Fibroblast of skin of abdomen (primary cell): ENCODE measurements at places on chromosomes 16 and 17.

DNA sequence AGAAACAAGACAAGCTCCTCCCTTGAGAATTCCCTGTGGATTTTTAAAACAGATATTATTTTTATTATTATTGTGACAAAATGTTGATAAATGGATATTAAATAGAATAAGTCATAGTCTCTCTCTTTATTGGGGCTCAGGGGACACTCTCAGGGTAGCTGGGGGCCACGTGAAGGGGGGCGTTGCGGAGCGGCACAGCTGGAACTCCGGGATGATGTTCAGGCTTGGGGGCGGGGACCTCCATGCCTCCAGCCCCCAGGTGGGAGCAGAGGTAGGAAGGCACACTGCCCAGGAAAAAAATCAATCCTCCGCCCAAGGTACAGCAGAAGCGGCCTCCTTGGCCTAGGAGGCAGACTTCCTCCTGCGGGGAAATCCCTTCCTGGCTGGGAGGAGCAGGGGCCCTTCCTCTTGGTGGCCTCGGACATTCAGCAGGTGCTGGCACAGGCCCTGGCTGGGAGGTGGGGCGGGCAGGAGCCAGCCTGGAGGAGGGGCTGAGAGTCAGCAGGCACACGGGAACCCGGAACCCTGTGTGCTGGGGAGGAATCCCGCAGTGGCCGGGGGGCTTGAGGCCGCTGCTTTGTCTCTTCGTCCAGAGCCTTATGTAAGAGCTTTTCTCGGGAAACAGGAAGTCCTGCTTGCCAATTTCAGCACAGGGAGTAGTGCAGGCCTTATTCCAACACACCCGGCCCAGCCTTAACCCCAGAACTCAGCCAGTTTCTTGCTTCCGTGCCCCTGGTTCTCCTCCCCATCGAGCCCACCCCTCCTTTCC, 591 bp upstream of the TNFSF13 start:
- DNase-seq = no peak

GRCh38 chr17:8150194-8151119, 1.7 kb downstream of the PER1 start:
- DNase-seq = no peak

DNA sequence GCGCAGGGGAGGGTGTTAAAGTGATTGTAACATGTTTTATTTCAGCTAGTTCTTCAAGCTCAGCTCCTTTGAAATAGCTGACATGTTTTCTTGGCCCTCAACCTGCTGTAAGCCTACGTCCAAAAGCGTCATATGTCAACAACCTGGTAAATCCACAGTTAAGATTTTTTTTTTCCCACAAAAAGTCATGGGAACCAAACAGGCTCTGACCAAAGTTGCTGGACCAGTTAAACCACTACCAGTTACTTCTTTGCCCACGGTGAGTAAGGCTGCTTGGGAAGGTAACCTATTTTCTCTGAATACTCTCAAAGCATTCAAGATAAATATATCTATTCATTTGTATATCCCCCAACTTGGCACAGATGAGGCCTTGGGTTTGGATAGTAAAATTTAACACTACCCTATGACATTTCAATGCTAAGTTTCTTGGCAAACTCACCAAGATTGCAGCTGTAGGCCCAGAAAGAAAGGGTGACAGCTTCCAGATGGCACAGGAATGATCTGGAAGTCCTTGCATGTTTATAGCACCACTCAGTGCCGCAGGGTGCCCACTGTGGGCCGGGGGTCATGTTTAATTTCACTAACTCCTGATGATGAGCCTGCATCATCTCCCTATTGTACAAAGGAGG, 166.2 kb downstream of the XYLT1 start:
- DNase-seq = no peak

- no peak for DNase-seq
Observed at GRCh38 chr16:14437426-14437825, 192.6 kb downstream of the PARN start.

DNA sequence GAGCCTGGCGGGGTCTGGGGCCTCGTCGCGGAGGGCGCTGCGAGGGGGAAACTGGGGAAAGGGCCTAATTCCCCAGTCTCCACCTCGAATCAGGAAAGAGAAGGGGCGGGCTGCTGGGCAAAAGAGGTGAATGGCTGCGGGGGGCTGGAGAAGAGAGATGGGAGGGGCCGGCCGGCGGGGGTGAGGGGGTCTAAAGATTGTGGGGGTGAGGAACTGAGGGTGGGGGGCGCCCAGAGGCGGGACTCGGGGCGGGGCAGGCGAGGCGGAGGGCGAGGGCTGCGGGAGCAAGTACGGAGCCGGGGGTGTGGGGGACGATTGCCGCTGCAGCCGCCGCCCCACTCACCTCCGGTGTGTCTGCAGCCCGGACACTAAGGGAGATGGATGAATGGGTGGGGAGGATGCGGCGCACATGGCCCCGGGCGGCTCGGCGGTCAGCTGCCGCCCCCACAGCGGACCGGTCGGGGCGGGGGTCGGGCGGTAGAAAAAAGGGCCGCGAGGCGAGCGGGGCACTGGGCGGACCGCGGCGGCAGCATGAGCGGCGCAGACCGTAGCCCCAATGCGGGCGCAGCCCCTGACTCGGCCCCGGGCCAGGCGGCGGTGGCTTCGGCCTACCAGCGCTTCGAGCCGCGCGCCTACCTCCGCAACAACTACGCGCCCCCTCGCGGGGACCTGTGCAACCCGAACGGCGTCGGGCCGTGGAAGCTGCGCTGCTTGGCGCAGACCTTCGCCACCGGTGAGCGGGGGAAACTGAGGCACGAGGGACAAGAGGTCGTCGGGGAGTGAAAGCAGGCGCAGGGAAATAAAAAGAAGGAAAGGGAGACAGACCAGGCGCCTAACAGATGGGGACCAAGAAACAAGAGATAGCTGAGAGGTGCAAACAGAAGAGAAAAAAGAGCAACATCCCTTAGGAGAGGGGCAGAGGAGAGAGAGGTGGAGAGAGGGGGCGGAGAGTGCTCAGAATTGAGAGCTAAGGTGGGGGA, at the start of gene PNMT:
TSS of gene PNMT (plus strand) at position 509 of the 980 bp plus-strand sequence. CDS start at position 532, 23 bp downstream.
- DNase-seq = peak; percentile 47

DNA sequence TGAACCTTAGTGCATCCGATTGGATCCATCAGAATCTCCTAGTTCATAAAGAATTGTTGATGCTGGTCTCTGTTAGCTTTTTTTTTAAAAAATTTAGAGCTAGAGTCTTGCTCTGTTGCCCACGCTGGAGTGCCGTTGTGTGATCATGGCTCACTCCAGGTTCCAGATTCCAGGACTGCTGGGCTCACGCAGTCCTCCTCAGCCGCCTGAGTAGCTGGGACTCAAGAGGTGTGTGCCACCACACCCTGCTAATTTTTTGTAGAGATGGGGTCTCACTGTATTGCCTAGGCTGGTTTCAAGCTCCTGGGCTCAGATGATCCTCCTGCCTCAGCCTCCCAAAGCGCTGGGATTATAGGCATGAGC, 8.0 kb downstream of the TCF25 start:
- DNase-seq = no peak

DNA sequence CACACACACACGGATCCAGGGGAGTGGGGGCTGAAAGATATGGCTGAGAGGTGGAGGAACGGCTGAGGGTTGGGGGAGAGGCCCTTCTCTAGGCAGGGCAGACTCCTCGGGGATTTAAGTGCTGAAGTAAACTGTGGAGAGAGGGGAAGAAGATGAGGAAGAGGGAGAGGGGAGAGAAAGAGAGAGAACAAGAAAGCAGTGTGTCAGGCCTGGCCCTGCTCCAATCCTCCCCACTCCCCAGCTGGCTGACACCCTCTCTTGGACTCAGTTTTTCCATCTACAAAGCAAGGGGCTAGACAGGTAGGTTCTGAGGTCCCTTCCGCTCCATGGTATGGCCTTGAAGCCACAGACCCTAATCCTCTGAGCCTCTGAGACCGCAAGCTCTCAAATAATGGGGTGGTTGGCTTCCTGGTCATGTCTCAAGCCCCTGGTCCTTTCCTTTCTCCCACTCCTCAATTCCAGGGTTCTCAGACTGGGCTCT, 2.0 kb downstream of the VAMP2 start:
- no peak for DNase-seq
